NCI-H226 (cell line): ENCODE measurements at places on chromosomes 2 and 18.
A peak's percentile ranks its signal among the peaks of the same experiment; 100 is the strongest.

DNA sequence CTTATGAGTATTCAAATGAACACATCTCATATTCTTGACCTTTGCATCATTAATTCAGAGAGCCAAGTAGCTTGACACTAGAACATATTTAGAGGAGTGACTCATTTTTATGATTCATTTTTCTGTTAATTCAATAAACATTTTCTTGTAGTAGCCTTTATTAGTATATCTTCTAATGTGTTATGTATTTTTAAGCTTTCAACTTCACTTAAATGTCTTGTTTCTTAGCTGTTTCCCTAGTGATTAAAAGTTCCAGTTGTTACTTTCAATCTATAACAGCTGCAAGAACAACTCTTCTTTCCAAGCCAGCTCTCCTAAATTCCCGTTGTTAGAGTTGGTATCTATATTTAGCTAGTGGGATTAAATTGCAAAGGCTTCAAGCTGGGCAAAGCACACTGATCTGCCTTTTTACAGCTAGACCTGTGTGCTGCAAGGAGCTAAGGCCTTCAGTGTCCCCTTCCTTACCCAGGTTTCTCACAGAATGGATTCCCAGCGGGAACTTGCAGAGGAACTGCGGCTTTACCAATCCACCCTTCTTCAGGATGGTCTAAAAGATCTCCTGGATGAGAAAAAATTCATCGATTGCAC lies at the start of gene KLHL41:
KLHL41 (plus strand) TSS at position 405 of the 588 bp plus-strand sequence; CDS start at position 482, 77 bp downstream.
- DNase-seq, result no peak

GRCh38 chr2:54455563-54456361 lies at the start of gene SPTBN1:
Gene SPTBN1, plus strand, starts transcription at chr2:54456327. Its CDS starts 70,092 bp downstream, at chr2:54526419.
- DNase-seq, result peak; percentile 65

- DNase-seq, result peak; percentile 19
These were observed 400.5 kb upstream of the TCF4 start for GRCh38 chr18:55988537-55988936.

GRCh38 chr2:82968358-82968757 lies 1490.7 kb downstream of the SUCLG1 start:
- no peak for DNase-seq

DNA sequence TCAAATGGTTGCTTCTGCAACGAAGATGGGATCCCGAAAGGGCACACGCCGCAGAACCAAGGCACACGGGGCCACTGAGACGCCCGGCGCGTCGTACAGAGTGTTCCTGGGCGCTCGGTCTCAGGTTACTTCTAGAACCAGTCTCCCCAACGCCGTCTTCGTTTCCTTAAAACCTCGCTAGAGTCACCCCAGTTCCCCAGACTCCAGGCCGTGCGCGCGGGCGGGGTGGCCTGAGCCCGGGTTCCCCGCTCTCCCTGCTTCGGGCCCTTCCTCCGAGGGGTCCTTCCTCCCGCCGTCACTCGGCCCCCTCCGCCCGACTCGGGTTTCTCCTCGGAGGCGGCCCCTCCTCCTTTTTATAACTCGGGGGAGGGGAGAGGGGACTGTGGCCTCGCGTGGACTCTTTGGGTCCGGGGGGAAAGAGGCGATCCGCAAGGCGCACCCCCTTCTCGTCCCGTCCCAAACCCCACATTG lies 774 bp upstream of the FZD7 start:
- no peak for DNase-seq

DNA sequence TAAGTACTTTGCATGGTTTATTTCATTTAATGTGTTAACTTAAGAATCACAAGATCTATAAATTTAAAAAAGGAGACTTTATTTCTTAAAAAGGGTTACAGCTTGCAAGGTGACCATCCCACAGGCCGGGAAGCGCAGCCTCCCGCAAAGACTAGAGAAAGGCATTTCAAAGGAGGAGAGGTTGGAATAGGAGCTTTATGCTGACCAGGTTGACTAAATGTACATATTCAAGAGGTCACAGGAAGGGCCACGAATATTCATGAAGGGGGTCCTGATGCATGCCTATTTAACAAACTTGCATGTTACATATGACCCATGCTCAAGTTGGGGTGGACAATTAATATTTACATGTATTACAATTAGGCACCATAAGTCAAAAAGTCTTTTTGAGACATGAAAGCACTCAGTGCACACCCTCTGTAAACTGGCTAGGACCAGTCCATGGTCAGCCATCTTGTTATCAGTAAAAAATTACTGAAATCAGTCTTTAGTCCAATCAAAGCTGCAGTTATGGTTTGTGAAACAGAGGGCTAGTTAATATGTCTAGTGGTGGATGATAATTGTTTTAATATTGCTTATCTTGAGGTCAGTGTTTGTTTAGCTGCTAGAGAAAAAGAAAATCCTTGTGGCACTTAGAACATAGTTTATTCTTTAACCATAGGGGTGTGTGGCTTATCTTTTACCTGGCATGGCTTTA lies 169.3 kb downstream of the KCNE4 start:
- DNase-seq, result no peak

GRCh38 chr2:177808984-177809809 lies 263.4 kb downstream of the PDE11A start:
- no peak for DNase-seq

DNA sequence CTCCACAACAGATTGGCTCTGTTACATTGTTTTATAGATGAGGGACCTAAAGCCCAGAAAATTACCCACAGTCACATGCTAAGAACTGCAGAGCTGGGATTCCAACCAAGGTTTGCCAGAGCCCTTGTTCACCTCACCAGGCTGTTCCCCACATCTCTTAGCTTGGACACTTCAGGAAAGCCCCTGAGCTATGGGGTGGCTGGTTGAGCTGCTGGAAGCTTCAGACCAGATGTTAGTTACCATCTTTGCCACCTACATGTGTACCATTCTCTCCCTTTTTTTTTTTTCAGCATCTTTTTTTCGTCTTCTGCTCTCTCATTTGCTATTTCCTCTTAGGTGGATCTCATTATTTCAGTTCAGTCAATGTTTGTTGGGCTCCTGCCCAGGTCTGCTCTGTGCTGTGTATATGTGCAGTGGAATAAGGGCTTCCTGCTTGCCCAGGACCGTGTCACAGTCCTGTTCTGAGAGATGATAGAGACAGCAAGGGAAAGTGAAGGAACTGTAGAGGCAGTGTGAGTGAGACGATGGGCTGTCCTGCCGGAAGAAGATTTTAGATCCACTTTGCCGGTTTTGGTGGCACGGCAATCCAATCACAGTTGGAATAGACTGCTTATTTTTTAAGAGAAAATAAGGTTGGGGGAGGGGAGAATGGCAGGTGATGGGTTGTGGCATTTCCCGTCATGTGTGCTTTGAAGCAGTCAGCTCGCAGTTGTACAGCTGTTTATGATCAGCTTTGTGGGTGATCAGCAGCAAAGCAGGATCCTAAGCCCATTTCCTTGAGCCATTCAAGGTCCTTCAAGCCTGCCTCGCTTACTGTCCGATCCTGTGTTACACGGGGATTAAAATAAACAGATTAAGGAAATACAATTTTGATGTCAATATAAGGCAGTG lies 152.6 kb downstream of the RTN4 start:
- no peak for DNase-seq
